ENCODE measurements at places on chromosomes 2 and 18. TPM values are rescaled to one million over a fixed set of nuclear protein-coding genes. Genes with fewer than 3 reads are reported as not detected.

- no peaks in the 10 kb centered on the region for H3K4me1 ChIP-seq
- H3K27ac ChIP-seq, result no peak overlapping the region
- no peak overlapping the region for H3K4me3 ChIP-seq
- no peaks in the 10 kb centered on the region for H3K36me3 ChIP-seq
- H3K27me3 ChIP-seq, result no peaks in the 10 kb centered on the region
- no peak for DNase-seq
Observed at GRCh38 chr2:234074751-234075517, 24.4 kb downstream of the SPP2 start.

- no peak for DNase-seq
- H3K36me3 ChIP-seq, result no peaks in the 10 kb centered on the region
- H3K27ac ChIP-seq, result no peak overlapping the region
- no peak overlapping the region for H3K4me3 ChIP-seq
- no peaks in the 10 kb centered on the region for H3K27me3 ChIP-seq
Observed at GRCh38 chr2:120887320-120887697, 151.6 kb downstream of the GLI2 start.

NAT8 gene
- total RNA-seq, result not detected

- no peaks in the 10 kb centered on the region for H3K27me3 ChIP-seq
- H3K27ac ChIP-seq, result no peak overlapping the region
Observed at GRCh38 chr2:53740170-53740569, 27.4 kb upstream of the CHAC2 start.

- no peaks in the 10 kb centered on the region for H3K36me3 ChIP-seq
- no peaks in the 10 kb centered on the region for H3K27me3 ChIP-seq
- H3K27ac ChIP-seq, result no peak overlapping the region
- H3K4me3 ChIP-seq, result no peak overlapping the region
- no peak for DNase-seq
Observed at GRCh38 chr18:68148863-68149262, 566.0 kb downstream of the TMX3 start.

DNA sequence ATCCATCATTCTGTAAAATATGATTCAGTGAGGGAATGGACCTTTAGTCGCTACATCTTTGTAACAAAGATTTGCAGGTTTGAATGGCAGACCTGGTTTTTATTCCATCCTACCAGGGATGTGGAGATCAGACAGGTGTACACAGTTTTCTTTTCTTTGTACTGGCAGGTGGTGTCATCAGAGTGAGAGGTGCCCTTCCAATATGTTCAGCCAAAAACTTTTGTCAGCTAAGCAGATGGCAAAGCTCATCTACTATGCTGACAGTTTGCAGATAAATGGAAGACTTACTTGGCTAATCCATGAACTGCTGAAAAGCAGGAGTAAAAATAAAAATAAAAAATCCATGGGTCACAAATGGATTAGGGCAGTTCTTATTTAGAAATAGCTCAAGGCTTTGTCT lies 185.5 kb upstream of the DOK6 start:
- H3K27ac ChIP-seq, result no peak overlapping the region
- H3K4me3 ChIP-seq, result no peak overlapping the region
- H3K27me3 ChIP-seq, result no peaks in the 10 kb centered on the region

DNA sequence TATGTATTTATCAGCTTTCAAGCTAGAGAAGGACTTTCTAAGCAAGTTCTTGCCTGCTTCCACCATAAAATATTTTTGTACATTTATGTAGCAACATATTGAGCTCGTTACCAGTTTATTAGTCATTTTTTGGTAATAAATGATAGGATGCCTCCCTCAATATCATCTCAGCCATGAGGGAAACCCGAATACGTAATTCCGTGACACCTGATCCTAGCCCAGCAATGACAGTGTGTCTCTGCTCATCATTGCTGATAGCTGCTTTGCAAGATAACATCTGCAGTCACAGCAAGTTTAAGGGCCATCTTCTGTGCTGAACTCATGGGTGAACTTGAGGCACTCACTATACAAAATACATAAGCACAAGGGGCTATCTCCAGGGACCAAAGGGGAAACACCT lies 62.2 kb downstream of the COL6A3 start:
- DNase-seq, result no peak
- H3K36me3 ChIP-seq, result no peaks in the 10 kb centered on the region
- no peaks in the 10 kb centered on the region for H3K27me3 ChIP-seq
- no peak overlapping the region for H3K4me3 ChIP-seq
- no peak overlapping the region for H3K27ac ChIP-seq

GRCh38 chr18:10814336-10814735 lies 288.5 kb downstream of the NAPG start:
- DNase-seq, result no peak
- no peak overlapping the region for H3K4me3 ChIP-seq
- no peak overlapping the region for H3K27ac ChIP-seq
- no peaks in the 10 kb centered on the region for H3K36me3 ChIP-seq
- no peaks in the 10 kb centered on the region for H3K4me1 ChIP-seq
